ENCODE measurements at places on chromosomes 11 and 22. TPM values are rescaled to one million over a fixed set of nuclear protein-coding genes. Genes with fewer than 3 reads are reported as not detected.

Gene SERPING1
- polyA plus RNA-seq = 0.63 TPM

Gene DEFB131B
- not detected for polyA plus RNA-seq

Gene HTR3A
- not detected for polyA plus RNA-seq

- DNase-seq = no peak
Observed at GRCh38 chr11:28054821-28055220, 53.1 kb downstream of the KIF18A start.

Gene PLEKHA7
- polyA plus RNA-seq = 12.8 TPM

DNA sequence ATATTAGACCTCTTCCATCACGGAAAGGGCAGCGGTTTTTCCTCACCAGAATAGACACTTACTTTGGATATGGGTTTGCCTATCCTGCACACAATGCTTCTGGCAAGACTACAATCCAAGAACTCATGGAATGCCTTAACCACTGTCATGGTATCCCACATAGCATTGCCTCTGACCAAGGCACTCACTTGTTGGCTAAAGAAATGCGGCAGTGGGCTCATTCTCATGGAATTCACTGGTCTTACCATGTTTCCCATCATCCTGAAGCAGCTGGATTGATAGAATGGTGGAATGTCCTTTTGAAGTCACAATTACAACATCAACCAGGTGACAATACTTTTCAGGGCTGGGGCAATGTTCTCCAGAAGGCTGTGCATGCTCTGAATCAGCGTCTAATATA lies 20.8 kb downstream of the MS4A4E start:
- DNase-seq = no peak

DNA sequence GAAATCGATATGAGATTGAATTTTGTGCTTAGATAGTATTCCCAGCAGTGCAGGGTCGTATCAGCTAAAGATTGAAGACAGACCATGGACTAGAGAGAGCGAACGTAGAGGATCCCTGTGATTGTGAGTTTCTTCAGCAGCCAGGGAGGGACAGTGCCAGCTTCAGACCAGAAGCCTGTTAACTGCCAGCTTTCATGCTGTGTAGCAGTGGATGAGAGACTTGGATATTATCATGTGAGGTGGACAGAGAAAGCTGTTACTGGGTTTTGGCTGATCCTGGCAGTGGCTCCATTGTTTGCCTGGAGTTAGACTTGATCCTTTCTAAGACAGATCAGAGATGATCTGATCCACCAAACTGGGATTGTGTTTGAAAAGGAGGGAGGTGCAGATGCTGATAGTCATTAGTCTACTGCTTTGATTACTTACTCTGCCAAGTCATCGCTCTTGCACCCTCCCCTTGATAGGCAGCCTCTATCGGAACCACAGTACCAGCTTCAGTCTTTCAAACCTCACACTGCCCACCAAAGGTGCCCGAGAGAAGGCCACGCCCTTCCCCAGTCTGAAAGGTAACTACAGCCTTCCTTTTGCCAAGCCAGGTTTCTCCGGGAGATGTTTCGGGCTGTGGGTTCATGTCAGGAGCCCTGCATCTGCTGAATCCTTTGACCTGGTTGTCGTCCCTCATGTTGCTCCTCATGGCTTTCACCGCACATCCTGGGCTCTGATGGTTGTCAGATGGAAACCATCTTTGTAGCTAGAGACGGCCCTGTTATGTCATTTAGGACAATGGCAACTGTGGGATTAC lies 16.2 kb downstream of the MADD start:
- DNase-seq = no peak

DNA sequence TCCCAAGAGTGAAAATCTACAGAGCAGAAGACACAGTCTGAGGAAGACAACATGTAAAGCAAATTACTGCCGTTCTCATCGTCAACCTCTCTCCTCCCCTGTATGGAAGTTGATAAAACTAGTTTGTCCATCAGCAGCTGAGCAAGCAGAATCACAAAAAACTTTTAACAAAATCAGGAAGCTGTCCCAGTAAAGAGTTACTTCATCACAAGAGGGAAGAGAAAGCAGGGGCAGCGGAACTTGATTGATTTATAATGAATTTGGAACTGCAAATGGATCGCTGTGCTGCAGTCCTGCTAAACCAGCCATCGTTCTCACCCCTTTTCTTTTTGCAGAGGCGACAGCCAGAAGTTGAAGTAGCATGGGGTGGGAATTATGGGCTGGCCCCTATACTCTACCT lies 13.7 kb upstream of the UCP3 start:
- no peak for DNase-seq

Data from A549 (cell line).